Aorta (tissue), 5 donors: ENCODE measurements at places on chromosomes 2 and 18. TPM values are rescaled to one million over a fixed set of nuclear protein-coding genes. Genes with fewer than 3 reads are reported as not detected.

- DNase-seq, result no peak
Observed at GRCh38 chr2:9752441-9753275, 90.6 kb upstream of the TAF1B start.

ATP8B1 gene
- total RNA-seq, result 76.5 TPM

GRCh38 chr2:105771836-105772235 is 27.1 kb downstream of the NCK2 start:
- DNase-seq, result no peak

GRCh38 chr2:118723394-118723793 is 124.1 kb downstream of the EN1 start:
- no peak for DNase-seq

CAPN14 gene
- 0.29 TPM for total RNA-seq

- no peak for DNase-seq
Observed at GRCh38 chr2:210663631-210664089, 107.3 kb downstream of the CPS1 start.

GRCh38 chr18:51009072-51009471 is 20.9 kb upstream of the SMAD4 start:
- no peak for DNase-seq

GRCh38 chr2:114286438-114286837 is 156.0 kb upstream of the DPP10 start:
- no peak for DNase-seq

DNA sequence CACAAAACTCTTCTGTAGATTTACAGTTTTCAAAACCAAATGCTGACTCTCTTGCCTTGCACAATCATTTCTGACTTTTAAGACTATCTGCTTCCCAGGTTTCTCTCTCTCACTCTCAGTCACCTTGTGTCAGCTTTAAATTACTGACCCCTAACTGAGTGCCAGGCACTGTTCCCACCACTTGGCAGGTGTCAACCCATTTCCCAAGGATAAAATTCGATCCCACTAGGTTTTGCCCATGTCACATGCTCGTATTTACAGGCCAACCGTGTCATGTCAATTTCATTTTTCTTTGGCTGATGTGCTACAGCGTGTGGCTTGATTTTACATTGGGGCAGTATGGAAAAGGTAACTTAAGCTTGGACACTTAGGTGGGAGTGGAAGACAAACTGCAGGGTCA is 26.1 kb upstream of the LMAN1 start:
- DNase-seq, result no peak

DNA sequence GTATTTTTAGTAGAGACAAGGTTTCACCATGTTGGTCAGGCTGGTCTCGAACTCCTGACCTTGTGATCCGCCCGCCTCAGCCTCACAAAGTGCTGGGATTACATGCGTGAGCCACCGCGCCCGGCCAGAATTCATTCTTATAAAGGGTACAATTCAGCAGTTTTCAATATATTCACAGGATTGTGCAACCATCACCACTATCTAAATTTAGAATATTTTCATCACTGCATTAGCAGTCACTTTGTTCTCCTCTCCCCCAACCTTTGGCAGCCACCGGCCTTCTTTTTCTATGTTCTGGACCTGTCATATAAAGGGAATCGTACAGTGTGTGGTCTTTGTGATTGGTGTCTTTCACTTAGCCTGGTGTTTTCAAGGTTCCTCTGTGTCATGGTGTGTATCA is 40.7 kb downstream of the TCF7L1 start:
- no peak for DNase-seq

- DNase-seq, result no peak
Observed at GRCh38 chr2:218648088-218648786, 11.2 kb downstream of the ZNF142 start.

DNA sequence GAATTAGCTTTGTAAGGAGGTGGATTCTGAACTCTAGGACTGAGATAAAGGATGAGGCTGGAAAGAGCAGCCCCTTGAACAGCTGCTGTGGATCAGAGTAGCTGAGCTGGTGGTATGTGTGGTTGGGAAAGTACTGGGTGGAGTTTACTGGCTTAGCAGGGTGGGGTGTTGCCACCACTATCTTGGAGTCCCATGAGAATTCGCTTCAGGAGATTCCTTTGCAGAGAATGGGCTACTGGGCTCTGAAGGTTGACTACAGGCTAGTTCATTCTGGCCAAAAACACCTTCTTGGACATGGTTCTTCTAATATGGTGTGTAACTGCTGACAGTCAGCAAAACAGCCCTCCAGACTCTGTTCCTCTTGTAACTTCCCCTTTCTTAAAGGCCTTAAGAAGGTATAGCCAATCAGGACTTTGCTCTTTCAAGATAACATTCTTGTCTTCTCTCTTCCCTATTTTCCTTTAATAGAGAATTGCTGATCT is 52.7 kb downstream of the TET3 start:
- DNase-seq, result no peak

FEV gene
- not detected for total RNA-seq

MGAT4A gene
- total RNA-seq, result 65.8 TPM

- no peak for DNase-seq
Observed at GRCh38 chr2:235240574-235240973, 253.3 kb upstream of the AGAP1 start.

DNA sequence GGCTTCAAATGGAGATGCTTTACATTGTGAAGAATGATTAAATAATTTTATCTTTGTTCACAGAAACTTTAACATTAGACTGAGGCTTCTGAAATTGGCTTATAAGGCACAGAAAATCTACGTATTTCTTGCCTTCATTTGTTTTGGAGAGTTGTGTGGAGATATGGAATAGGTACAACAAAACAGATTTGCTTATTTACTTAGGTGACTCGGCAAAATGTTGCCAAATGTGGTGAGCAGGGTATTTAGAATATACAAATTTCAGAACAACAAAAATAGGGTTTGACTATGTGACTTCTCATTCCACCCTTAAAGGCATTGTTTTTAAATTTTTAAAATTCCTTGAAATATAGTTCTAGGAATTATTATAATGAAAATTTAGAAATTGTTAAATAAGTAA is 134.2 kb downstream of the KCNJ3 start:
- no peak for DNase-seq

GRCh38 chr2:168928113-168928831 is 27.2 kb downstream of the G6PC2 start:
- no peak for DNase-seq

POTEI gene
- total RNA-seq, result 0.26 TPM

DNA sequence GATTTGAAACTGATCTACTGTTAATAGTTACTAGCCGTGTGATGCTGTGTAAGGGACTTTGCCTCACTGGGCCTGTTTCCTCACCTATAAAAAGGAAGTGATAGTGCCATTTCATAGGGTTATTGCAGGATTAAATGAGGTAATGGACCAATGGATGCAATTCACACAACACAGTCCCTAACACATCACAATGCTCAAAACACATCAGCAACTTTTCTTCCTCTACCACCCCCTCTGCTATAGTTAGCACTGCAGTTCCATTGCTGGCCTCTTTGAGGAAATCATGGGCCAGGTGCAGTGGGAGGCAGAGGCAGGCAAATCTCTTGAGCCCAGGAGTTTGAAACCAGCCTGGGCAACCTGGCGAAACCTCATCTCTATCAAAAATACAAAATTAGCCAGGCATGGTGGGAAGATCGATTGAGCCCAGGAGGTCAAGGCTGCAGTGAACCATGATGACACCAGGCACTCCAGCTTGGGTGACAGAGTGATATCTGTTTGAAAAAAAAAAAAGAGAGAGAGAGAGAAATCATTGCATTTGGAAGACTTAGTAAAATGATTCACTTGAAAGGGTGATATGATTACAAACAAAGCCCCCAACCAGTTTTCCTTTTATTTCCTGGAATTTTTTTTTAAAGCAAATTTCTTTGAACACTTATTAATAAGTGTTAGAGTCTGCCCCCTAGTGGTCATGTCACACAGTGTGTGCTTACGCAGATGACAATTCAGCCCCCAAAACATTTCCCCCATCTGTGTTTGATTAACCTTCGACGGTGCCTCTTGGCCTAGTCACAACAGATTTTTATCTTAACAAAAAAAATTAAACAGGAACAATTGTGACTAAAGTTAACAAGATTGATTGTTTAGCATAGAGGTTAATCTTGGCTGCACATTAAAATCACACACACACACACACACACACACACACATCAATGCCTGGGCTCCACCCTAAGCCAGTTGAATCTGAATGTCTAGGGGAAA is 88.6 kb upstream of the BCL11A start:
- no peak for DNase-seq

OBSL1 gene
- 65.3 TPM for total RNA-seq

DNA sequence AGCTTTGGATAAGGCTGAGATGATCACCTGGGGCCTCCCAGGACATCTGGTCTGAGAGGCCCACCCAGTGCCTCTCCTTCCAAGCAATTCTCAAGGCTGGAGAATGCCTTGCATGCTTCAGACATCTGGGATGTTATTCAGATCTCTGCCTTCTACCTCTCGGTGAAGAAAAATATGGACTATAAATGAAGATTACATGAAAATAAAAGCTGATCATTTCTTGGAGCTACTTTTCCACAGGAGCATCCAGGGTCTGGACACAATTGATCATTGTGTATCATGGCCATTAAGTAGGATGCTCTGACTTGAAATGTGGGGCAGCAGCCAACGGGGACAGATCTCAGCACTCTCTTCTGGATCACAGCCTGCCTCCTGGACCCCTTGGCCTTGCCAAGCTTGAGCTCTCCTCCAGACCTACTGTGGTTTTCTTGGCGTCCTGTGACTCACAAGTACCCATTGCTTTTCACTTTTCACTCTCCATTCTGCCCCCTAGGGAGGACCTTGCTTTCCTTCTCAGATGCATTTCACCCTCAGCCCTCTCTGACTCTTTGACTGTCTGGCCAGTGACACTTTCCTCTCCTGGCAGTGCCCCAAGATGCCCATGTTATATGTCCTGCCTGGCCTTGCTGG is 203.1 kb downstream of the INSIG2 start:
- DNase-seq, result no peak

NEUROD1 gene
- not detected for total RNA-seq

- DNase-seq, result no peak
Observed at GRCh38 chr18:4987452-4988405, 209.3 kb downstream of the AKAIN1 start.

DNA sequence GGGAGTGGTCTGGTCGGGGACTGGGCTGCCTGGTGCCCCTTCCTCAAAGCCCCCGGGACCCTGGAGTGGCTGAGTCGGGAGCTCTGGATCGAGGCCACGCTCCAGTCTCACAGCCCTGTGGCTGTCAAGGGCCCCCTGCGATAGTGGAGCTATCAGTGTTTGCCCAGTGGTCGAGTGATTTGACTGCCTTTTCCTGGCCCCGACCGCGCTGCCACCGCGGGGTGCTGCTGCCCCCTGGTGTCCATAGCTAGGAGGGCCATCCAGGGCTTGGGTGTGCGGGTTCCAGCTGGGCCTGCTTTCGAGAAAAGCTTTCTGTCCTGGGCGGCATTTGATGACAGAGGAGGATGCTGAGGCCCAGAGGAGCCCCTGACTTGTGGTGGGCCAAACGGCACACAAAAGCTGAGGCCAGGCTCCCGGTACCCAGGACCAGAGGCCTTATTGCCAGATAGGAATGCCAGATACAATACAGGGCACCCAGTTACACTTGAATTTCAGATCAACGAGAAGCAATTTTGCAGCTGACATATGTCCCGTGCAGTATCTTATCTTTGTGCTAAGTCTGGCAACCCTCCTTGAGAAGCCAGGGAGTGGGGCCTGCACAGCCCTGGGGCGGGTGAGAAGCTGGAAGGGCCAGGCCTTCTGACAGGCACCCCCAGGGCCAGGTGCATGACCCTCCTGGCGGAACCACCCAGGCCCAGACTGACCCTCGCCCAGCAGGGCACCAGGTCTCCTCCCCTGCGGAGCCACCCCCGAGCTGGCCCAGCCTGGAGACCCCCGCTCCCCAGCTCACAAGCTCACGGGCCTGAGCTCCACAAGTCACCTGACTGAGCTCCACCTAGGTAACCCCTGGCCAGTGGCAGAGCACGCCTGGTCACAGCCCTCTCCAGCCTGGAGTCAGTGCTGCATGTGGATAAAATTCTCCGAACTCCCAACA is 13.0 kb downstream of the ODC1 start:
- DNase-seq, result peak; percentile 92

MC4R gene
- total RNA-seq, result not detected

DNA sequence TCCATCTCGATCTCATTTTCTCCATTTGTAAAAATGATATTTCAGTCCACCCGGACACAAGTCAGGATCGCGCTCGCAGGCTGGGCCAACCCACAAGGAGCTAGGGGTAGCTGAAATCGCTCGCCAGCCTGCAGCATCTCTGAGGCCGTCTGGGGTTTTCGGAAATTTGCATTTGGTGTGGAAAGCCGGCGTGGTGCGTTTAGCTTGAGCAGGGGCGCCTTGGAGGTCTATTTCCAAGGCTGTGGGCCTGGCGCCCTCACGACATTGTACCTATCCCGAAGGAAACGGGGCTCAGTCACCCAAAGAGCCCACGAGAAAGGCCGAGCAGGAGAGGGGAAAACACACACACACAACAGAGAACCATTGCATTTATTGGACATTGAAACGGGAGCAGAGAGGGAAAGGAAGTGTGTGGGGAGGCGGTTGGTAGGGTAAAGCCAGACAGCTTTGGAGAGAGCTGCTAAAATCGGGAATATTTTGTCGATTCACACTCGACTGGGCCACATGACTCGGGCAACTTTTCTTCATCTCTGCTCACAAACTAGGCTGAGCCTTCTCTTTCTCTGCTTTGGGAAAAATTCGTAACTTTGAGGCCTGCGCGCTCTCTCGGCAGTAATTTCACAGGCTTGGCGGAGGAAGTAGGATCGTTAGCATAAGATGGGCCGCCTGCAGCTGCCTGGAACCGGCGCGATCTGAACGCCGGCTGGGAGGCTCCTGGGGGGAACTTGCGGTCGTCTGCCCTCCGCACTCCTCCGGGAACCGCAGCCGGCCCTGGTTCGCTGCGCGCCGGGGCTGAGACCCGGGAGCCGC is 1.1 kb upstream of the HOXD8 start:
- DNase-seq, result no peak

DNA sequence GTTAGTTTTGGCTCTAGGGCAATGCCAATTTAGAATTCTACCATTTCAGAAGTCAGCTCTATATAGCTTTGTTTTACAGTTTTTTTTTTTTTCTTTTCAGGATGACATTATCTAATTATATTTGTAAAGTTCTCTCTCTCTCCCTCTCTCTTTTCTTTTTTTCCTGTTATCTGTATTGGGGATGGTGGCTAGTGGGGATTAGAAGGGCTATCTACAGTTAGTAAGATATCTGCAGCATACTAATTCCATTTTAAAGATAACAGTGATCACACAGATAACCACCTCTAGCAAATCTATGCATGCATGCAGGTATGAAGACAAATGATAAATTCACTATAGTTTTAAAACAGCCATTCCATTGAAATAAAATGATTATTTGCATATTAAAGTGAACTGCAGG is 438.9 kb downstream of the ERBB4 start:
- DNase-seq, result no peak

MTIF2 gene
- total RNA-seq, result 18.5 TPM

- no peak for DNase-seq
Observed at GRCh38 chr2:121911036-121911435, 155.6 kb downstream of the TSN start.
